ENCODE measurements at places on chromosomes 11 and 22.

DNA sequence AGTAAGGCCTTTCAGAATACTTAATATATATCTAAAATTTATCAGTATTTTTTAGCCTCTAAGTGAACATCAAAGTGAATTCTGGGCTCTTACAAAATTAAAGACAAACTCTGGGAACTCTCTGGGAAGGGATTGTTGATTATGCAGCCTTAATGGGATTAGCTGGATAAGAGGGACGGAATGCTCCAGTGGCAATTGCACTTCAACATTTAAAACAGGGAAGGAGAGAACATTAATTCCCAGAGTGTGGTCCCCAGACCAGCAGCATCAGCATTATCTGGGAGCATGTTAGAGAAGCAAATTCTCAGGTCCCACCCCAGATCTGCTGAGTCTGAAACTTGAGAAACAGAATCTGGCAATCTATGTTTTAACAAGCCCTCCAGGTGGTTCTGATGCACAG, 46.5 kb downstream of the POLD3 start:
- no peak for DNase-seq

GRCh38 chr11:16690086-16690485, 48.4 kb upstream of the C11orf58 start:
- no peak for DNase-seq

DNA sequence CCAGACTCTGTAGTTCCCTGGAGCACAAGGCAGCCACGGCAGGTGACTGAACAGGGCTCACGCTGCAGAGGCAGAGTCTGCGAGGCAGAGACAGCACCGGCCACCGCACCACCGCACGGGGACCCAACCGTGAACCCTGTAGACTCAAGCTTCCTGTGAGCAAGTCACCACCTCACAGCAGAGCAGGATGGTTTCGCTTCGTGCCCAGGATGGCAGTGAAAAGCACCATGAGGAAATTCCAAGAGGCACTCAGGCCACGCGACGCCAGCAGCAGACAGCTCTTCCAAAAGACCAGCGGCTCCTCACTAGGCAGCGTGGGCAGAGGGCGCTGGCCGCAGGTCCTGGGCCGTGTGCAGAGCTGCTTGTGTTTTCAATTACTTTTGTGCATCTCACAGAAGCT, 24.5 kb downstream of the BRD1 start:
- no peak for DNase-seq

GRCh38 chr11:134701564-134702165, 289.6 kb upstream of the B3GAT1 start:
- no peak for DNase-seq

GRCh38 chr11:2174361-2174760, 2.7 kb upstream of the TH start:
- DNase-seq = no peak

DNA sequence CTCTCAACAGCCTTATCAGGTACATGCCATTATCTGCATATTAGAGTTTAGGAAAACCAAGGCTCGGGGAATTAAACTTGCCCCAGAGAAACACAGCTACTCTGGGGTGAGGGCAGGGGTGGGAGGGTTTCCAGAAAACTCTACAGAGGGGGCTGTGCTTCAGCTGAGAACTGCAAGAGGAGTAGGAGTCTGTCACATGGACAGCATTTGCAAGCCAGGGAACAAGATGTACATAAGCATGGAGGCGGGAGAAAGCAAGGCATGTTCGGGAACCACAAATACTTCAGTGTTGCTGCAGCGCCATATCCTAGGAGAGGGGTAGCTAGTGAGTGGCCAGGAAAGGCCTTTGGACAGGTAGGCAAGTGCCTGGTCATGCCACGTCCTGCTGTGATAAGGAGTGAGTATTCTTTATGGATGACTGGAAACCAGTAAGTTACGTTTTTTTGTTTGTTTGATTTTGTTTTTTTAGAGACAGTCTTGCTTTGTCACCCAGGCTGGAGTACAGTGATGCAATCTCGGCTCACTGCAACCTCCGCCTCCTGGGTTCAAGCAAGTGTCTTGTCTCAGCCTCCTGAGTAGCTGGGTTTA, 57.2 kb downstream of the GRAMD1B start:
- DNase-seq = no peak

GRCh38 chr11:17684550-17684949, 34.8 kb upstream of the MYOD1 start:
- DNase-seq = no peak

DNA sequence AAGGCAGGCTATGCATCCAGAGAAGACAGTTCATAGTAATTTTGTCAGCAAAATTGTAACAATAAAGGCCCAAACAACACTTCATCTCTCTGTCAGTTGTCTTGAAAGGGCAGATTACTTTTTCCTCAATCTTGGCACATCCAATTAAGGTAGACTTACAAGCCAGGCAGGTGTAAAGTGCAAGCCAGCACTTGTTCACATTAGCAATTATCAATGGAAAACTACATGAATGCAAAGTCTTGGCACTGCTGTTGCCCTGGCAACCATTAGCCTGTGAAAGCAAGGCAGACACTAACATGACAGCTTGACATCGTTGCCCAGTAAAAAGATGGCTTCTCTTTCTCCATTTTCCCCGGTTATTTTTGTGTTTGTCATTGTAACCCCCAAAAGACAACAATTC, 677.2 kb upstream of the TENM4 start:
- no peak for DNase-seq

DNA sequence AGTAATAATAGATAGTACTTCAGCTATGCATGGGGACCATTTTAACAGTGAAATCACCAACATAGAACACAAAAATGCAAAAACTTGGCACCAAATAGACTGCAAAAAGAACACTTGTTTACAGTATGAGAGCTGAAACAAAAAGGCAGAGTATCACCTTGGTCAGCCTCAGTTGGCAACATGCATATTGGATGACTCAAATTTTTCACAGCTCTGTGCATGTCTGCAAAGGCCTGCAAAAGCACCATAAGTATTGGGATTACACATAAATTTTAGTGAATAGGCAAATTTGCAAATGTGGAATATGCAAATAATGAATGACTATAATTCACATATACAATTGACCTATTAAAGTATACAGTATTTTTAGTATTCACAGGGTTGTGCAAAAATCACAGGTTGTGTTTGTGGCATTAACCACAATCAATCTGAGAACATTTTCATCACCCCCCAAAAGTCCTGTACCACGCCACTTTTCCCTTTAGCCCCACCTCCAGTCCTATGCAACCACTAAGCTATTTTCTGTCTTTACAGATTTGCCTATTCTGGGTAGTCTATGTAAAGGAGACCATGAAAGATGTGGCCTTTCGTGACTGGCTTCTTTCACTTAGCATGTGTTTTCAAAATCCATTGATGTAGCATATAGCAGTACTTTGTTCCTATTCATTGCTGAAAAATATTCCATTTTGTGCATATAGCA, 47.2 kb downstream of the CCDC15 start:
- no peak for DNase-seq

- no peak for DNase-seq
Observed at GRCh38 chr11:102186551-102187191, 76.4 kb downstream of the YAP1 start.

- DNase-seq = no peak
Observed at GRCh38 chr22:41696703-41697102, 2.6 kb upstream of the MEI1 start.

GRCh38 chr11:107648242-107648641, 57.3 kb downstream of the ELMOD1 start:
- DNase-seq = no peak

GRCh38 chr22:44890416-44891292, 119.2 kb downstream of the PHF21B start:
- DNase-seq = no peak

GRCh38 chr11:8684600-8685290, 2.2 kb downstream of the RPL27A start:
- DNase-seq = no peak

DNA sequence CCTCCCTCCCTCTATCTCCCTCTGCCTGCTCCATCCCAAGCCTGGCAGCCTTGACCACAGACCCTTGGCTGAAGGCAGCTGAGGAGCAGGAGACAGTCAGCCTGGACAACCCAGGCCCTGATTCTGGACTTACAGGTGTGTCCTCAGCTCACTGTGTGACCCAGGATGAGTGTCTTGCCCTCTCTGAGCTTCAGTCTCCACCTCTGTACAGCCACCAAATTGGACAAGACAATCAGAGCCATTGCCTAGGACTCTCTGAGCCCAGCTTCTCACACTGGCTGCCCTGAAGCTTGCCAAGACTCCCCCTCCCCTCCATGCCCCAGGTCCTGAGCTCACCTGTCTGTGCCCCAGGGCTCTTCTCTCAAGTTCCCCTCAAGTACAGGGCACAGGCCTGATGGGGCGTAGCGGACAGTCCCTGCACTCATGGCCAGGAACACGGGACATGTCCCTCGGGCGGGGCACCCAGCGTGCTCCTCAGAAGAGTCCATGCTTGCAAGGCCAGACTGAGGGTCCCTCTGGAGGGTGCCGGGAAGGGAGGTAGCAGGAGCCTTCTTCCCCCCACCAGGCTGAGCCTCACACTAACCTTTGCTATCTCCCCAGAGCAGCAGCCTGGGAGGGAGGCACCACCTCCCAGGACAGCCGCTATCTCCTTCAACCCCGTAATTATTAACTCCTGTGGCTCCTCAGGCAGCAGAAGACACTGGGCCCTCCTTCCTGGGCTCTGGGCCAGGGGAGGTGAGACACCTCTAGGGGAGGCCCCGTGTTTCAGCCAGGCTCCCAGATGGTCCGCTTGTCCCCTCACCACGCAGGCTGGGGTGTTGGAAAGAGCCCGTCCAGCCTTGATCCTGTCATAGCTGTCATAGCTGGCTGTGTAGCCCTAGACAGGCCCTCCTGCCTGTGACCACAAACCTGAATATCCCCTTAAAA, 2.6 kb upstream of the RAB3IL1 start:
- no peak for DNase-seq

DNA sequence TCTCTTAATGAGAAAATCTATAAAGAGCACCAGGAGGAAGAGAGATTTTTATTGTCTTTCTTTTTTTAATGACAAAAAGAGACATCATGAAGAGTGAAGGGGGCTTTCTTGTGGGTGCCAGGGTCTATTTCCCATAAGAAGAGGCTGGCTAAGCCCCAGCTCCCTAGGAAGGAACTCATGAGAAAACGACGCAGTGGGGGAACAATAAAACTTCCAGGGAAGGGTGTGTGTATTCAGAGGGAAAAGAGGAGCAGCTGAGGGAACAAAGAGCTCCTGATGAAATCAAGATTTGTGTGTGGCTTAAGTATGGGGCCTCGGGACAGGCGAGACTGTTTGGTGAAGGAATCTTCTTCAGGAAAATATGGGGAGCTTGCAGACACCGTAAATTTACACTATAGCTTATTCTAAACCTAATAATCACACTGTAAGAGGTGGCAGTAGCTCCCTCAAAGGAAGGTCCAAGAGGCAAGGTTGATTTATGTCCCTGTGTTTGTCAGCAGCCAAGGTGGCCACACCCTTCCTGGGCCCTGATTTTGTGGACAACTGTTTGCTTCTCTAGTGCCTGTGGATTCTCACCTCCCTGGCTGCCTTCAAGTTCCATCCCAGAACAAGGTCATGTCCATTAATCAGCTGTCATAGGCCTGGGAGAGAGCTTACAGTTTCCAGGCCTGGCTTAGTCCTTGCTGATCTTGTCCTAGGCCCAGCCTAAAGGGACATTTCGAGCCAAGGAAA, 615.7 kb downstream of the INSC start:
- no peak for DNase-seq

DNA sequence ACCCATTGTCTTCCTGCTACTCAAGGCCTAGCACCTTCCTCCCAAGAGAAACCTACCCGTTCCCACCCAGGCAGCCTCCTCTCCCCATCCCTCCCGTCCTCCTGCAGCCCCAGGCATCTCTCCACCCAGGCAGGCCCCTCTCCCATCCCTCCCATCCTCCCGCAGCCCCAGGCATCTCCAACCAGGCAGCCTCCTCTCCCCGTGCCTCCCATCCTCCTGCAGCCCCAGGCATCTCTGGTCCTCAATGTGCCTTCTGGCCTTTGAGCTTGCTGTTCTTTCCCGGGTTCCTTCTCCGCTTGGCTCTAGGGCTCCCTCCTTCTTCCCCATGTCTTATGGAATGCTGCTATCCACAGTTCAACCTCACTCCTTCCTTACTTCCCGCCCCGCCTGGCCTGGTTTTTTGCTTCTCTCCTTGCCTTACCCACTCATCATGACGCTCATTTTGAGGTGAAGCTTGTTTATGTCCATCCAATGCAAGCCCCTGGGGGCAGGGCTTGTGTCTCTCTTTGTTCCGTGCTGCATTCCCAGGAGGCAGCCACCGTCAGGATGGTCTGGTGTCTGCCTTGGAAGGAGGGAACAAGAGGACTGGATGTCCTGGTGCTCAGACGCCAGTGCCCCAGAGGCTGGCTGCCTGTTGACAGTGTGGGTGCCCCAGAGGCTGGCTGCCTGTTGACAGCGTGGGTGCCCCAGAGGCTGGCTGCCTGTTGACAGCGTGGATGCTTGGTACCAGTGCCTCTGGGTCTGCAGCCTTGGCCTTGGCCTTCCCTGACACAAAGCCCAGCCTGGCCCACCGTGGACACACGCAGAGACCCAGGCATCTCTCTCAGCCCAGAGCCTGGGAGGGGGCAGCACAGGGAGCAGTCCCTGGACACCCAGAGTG, 815.7 kb downstream of the BRD1 start:
- no peak for DNase-seq

GRCh38 chr11:114027926-114028325, 31.6 kb upstream of the ZBTB16 start:
- no peak for DNase-seq

DNA sequence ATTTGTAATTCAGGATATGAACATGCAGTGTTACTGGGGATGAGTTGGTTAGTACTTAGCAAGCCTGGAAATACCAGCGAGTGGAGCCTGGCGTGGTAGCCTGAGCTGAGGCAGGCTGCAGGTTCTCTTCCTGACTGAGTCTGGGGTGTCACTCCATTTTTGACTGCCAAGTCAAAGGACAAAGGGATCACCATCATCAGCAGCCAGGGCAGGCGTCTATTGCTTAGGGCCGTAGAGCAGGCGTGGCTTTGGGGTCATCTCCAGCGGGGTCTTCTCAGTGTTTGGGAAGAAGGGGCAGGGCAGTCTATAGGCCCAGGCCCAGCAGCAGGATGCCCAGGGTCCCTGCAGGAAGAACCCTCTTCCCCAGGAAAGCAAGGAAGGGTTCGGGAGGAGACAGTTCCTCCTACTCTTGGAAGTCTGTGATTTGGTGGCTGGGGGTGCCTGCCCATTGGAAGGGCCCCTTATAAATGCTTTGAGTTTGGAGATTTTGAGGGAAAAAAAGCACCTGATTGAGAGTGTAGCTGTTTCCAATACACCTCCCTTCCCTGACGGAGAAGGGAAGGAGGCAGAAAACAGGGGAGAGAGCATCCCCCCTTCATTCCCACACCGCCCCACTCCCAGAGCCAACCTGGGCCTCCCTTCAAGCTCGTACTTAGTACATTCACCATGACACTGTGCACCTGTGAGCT, 51.5 kb upstream of the SPATA19 start:
- DNase-seq = no peak

- DNase-seq = no peak
Observed at GRCh38 chr11:75858042-75858441, 43.0 kb downstream of the UVRAG start.

- DNase-seq = no peak
Observed at GRCh38 chr11:91768783-91769182, 455.8 kb upstream of the FAT3 start.

GRCh38 chr11:68763926-68764657, 12.8 kb upstream of the TESMIN start:
- no peak for DNase-seq

Data from AML-193 (cell line).